ENCODE measurements at places on chromosomes 3 and 15.
A peak's percentile ranks its signal among the peaks of the same experiment; 100 is the strongest.

DNA sequence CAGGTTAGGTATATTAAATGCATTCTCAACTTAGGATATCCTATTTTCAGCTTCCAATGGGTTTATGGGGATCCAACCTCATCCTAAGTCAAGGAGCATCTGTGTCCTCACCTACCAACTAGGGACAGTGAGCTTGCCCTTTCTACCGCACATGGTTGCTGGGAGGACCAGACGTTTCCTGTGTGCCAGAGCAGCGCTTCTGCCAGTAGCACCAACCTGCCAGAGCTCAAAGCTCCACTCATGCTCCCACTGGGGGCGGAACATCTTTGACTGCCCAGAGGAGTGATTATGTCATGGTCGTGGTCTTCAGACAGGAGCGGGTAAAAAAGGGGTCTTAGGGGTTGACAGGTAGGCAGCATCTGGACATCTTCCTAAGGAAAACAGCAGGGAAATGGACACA lies 24.7 kb downstream of the XPC start:
- peak; percentile 43 for DNase-seq

DNA sequence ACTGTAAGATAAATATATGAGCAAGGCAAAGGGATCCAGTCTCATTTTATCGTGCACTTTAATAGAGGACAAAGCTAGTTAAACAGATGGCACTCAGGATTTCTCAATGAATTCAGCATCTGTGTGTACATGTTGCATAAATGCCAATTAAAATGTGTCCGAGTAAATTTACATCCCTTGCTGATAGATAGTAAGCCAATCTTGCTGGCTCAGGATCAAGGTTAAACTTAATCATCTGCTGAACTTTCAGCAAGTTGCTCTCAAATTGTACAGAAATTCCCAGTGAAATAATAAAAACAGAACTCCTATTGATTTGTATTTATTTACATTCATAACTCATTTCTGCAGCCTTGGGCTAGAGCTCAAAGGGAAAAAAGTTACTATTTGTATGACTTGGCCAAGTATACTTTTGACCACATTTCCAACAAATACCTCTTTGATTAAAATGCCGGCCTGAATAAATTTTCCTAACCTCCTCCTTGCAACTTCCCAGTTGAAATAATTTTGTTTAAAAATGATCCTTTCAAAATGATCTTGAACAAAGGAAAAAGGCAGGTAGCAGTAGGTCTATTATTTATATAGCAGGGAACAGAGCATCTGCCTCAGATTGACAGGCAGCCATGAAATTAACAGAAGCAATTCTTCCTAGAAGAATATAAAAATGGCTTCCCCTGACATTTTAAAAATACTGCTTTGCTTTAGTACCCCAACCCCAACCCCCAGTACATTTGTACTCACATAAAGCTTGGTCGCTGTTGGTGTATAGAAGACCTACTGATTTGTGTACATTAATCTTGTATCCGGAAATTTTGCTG lies 1001.9 kb downstream of the ROBO1 start:
- DNase-seq, result no peak

- DNase-seq, result no peak
Measured at GRCh38 chr3:132984181-132984580, 54.0 kb upstream of the TMEM108 start.

DNA sequence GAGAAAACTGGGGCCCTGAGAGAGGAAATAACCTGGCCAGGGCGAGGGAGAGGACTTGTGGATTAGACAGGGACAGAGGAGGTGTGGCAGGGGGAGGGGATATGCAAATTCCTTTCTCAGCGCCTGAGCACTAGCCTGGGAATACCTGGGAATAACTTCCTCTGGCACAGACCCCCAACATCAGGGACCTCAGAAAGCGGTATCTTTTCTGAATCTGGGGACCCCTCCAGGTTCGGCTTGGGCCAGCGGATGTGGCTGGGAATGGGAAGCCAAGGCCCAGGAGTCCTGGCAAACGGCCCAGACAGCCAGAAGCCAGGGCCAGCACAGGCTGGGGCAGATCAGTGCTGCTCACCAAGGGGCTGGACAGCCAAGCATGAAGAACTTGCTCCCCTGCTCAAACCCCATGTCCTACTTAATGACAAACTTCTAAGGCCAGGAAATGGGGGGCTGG lies 9.2 kb upstream of the ACSBG1 start:
- DNase-seq, result no peak

- DNase-seq, result no peak
Measured at GRCh38 chr15:90718232-90718631, 1.1 kb downstream of the BLM start.

DNA sequence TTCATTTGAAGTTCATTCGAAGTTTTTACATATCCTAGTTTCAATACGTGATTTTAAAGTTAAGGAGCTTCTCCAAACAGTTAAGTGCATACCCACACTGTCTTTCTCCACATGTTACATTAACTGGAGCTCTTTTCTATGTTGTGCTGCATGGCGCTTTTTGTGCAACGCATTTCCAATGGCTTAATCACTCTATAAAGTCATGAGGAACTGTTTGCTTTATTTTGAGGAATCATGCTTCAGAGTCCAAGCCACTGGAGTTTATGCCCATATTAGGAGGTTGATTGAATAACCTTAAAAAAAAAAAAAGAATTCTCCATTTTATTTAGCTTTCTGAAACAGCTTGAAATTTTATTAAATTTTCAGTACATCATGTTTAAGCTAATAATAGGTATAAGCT lies 109.4 kb upstream of the MBNL1 start:
- DNase-seq, result no peak

DNA sequence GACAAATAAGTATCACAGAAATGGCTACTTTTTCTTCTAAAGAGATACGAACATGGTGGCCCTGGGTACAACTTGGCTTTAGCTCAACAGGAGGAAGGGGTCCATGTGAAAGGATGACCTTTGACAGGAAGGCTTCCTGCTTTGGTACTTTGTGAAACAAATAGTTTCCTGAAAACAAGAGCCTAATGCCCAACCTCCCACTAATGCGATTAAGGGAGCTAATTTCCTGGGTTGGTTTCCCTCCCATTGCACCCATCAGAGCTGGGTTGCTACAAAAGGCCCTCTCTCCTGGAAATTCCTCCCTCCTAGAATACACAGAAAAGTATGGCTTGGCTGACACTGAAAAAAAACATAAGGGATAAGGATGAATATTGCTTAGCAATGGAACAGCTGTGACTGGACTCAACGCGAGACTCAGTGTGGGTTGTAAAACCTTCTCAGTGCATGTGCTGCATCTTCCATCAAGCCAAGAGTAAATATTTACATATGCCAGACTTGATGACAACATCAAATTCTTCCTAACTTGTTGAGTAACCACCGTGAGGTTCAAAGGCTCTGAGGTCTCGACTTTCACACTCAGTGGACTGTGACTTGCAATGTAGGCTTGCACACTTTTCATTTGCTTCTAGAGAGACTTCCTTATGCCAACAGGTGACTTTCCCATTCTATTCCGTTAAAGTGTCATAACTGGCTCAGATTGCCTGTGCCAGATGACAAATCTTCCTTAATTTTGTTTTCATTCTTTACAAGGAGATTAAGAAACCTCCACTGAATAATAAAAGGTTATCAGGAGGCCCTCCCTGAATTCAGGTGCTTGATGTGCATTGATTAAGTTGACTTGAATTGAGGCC lies 60.1 kb downstream of the ADAMTS9 start:
- no peak for DNase-seq

DNA sequence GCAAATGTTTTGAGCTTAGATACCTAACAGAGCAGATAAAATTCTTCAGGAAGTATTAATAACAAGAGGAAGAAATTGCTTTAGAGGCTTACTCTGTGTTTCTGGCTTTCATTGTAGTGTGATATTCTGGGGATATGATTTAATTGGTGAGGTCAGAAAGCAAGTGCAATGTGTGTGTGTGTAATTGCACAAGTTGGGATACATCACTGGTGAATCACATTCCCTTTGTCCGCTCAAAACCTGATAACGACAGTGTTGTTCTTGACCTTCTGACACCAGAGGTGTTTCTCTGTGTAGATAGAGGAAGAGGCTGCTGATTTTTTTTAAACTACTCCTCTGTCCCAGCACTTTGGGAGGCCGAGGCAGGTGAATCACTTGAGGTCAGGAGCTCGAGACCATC lies 161.1 kb downstream of the CACNA2D3 start:
- no peak for DNase-seq

All from right atrium auricular region (tissue), 2 donors.